Fibroblast of skin of right biceps (primary cell): ENCODE measurements at places on chromosomes 3 and 15.

DNA sequence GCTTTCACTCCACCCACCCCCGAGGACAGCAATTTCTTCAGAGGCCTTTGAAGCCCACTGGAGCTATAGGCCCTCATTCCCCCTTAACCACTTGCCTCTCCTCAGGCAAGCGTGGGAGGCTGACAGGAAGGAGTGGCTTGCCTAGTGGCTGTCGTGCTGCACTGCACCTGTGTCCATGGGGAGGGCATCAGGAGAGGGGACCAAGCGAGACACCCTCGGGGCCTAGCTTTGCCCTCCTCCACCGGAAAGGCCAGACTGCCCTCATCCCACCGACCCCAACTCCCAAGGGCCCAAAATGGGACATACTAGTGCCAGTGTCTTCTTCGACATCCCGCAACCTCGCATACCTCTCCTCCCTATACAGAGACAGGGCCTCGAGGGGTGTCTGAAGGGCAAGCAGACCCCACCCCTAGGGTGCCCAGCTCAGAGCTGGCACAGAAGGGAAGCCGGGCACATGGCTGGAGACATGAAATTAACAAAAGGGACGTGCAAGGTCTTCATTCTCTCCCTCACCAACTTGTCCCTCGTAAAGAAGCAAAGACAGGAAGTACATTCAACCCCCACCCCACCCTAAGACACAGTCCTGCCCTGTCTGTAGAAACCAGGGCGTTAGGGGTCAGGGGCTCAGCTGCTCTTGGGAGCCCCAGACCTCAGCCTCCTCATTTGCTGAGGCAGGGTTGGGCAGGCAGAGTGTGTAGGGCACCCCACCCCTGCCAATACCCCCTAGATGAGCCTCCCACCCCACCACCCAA is 24.3 kb downstream of the VIPR1 start:
- no peak for DNase-seq

DNA sequence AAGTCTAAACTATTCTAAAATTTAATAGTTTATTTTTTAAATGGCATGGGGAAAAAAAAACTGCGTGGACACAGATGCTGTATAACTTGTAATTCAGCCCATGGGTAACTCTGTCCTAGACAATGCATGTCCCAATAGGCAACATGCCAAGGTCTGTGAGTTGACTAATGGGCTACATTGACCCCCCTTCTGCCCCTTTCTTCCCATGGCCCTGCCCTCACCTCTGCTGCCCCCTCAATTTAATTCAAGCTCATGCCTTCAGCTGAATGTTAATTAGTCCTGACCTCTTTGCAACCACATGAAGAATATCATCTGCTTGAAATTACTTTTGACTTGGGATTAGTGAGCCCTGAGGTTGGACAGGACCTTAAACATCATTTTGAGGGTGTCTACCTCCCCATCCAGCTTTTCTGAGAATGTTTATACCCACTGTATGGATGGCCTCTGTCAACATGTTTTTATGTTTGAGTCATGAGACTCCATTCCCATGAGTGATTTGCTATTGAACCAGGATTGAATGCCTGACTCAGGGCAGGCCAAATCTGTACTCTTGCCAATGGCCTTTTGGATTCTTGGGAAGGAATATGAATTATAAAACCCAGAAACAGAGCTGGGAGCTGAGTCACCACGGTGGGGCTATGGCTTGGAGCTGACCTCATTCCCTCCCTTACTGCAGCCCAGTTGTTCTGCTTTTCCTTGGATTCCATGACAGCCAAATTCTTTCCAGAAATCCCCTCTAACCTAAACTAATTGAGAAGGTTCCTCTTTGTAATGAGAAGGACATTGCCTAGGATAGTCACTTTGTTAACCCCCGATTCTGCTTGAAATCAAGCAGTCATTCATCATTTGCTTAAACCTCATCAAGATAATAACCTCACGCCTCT is 33.5 kb upstream of the PDE8A start:
- peak; percentile 97 for DNase-seq

- no peak for DNase-seq
Measured at GRCh38 chr3:72897758-72898007, 9.8 kb downstream of the GXYLT2 start.

DNA sequence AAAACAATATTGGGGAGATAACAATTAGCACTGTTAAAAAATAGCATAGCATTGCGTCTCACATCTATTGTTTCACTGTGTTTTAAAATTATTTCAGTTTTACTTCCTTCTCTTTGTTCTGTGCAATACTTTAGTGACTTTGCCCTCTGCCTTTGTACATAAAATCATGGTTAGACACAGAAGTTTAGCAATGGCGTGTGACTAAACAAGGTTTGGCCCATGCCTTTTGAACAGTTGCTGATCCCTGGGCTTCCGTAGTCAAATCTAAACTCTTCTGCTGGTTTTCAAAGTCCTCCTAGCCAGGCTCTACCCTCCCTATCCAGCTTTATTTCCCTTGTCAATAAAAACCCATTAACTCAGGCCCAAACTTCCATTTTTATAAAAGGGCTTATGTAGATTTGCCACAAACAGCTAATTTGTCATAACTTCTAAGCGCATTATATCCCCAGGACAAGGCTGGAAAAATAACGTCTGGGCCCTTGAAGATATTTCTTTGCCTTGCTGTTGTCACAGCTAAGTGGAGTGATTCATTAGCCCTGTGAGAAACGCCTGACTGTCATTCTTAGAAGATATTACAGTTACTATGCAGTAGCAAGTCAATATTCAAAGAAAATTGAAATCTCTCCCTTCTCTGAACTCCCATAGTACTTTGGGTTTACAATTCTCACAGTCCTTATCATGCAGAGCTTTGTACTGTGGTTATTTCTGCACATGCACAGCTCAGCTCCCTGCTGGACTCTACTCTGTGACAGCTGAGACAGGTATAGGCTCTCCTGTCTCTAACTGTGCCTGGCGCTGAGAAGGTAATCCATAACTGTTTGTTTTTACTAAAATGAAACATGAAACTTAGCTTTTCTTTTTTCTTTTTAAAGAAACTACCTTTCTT is 123.4 kb upstream of the SLC24A5 start:
- no peak for DNase-seq

GRCh38 chr3:150547045-150547741 is 606 bp downstream of the EIF2A start:
- DNase-seq: no peak

DNA sequence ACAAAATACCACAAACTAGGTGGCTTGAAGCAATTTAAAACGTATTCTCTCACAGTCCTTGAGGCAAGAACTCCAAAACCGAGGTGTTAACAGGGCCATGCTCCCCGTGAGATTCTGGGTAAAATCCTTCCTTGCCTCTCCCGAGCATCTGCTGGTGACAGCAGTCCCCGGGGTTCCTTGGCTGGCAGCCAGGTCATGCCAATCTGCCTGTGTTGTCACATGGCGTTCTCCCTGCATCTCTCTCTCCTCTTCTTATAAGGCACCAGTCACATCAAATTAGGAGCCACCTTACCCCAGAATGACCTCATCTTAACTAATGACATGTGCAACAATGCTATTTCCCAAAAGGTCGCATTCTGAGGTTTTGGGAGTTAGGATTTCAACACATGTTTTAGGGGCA is 26.3 kb upstream of the LRRN1 start:
- no peak for DNase-seq

- no peak for DNase-seq
Measured at GRCh38 chr3:188868803-188869202, 303.0 kb upstream of the TPRG1 start.

DNA sequence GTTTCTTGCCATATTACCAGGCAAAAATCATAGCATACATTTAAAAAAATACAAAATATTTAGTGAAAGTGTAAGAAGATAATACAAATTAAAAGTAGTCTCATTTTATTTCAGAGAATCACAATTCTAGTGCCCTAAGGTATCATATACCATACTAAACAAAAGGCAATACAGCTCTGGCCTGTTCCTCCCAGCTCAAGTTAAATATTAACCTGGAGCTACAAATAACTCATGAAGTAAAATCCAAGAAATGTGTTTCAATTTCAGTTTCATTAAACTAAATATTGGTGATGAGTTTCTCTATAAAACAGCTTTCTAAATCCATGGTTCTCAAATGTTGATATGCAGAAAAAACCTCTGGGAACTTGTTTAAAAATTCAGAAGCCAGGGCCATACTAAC is 67.7 kb downstream of the INO80 start:
- DNase-seq: no peak

GRCh38 chr3:177294221-177294620 is 96.9 kb upstream of the TBL1XR1 start:
- DNase-seq: peak; percentile 26
